Amniotic stem cell (primary cell): ENCODE measurements at places on chromosomes 1 and 21.
A peak's percentile ranks its signal among the peaks of the same experiment; 100 is the strongest.

DNA sequence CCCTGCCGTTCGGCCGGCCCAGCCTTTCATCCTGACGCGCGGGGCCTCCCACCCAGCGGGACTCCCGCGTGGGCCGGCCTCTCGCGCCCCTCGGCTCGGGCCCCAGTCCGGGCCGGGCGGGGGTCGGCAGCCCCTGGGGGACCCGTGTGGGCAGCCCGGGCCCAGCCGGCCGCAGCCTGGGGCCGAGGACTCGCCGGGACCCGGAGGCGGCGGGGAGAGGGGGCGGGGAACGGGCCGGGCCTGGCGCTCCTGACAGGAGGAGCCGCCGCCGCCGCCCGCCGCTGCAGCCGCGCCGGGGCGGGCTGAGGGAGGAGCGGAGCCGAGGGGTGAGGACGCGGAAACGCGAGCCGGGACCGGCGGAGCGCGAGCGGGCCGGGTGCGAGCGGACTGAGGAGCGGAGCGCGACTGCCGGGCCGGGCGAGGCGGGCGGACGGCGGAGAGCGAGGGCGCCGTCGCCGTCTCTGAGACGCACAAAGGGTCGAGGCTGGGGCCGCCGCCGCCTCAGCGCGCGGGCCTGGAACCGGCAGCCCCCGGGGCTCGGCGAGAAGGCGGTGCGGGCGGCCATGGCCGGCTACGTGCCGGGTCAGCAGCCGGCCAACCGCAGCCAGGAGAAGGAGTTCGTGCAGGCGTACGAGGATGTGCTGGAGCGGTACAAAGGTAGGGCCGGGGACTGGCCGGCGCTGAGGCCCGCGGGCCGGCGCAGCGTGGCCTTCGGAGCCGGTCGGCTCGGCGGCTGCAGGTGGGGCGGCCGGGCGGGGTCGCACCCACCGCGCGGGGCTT, 79.1 kb downstream of the NDUFS5 start:
- no peak for DNase-seq

DNA sequence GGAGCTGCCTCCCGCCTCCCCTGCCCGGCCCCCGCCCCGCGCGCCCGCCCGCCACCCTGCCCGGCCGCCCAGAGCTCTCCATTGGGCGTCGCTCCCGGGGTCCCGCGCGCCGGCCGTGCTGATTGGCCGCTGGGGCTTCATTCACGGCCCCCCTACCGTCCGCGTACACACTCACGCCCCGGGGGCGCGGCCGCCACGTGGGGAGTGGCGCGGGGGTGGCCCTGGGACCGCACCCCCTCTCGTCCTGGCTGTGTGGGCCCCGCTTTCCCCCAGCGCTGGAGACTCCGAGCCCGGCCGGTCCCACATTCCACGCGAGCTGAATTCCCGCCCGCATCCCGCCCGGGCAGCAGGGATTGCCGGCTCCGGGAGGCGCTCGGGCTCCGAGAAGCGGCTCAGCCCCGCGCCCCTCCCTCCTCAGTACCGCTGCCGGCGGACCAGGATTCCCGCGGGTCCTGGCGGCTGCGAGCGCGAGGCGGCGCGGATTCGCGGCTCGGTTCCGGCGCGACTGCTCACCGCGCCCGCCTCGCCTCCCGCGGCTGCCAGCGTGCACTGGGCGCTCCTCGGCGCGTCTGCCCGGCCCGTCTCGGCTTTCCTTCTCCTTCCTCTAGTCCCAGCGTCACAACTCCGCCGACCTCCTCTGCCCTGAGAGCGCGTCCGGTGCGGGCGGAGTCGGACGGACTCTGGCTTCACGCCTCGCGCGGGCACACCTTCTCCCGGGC, 450 bp upstream of the POU3F1 start:
- DNase-seq = peak; percentile 76

DNA sequence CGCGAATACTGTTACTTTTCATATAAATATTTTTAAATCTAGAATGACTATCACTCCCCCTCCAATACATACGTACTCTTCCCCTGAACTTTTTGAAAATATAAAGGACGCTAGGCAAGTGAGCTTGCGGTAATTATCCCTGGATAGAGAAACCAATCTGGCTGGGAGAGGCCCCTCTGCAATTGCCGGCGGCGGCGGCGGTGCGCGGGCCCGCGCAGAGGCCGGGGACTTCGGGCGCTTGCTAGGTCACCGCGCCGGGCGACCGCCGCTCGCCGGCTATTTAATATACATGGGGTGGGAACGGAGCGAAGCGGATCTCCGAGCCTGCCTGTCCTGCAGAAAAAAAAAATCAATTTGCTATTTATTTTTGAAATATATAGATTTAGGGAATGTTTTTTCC, 416.3 kb upstream of the ESRRG start:
- DNase-seq = no peak

DNA sequence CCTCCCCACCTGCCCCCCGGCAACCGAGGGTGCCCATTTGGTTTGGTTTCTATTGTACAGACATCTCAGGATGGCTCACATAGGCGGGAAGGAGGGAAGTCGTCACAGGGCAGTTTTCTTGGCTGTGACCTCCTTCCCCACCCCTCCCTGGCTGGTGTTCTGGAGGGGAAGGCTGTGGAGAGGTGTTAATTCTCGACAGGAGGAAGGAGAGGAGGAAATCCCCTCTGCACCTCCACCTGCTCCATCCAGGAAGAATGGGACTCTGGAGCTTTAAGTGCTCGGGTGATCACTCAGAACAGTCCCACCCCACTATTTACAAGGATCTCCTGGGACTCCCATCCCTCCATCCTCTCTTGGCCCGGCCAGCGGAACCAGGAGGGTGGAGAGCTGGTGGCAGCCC, 7.6 kb downstream of the MEX3A start:
- no peak for DNase-seq

DNA sequence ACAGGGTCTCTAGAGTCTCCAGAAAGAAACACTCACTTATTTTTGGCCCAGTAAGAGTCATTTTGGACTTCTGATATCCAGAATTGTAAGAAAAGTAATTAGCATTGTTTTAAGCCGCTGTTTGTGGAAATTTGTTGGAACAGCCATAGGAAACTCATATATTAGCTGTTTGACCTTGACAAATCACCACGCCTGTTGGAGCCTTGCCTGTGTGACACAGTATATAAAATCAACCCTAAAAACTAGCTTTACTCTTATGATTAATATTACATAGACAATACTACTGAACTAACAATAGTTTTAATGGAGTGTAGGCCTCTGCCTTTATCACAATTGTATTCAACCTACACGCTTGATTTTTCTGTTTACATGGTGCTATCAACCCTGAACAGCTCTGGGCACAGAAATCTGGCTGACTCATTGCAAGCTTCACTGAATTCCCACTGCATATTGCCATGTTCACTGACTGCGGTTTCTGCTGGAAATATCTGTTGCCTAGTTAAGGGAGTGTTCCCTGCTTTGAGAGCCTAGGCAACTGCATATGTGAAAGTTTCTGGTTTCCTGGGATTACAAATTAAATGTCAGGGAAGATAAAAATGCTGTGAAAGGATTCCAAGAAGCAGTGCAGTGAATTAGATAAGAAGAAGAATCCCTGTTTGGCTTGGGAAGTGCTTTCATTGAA, 419.5 kb upstream of the DEPDC1 start:
- DNase-seq = peak; percentile 4

GRCh38 chr1:27338751-27339150, 3.1 kb upstream of the SYTL1 start:
- DNase-seq = no peak

- no peak for DNase-seq
Measured at GRCh38 chr1:3530086-3530925, 75.8 kb downstream of the ARHGEF16 start.

DNA sequence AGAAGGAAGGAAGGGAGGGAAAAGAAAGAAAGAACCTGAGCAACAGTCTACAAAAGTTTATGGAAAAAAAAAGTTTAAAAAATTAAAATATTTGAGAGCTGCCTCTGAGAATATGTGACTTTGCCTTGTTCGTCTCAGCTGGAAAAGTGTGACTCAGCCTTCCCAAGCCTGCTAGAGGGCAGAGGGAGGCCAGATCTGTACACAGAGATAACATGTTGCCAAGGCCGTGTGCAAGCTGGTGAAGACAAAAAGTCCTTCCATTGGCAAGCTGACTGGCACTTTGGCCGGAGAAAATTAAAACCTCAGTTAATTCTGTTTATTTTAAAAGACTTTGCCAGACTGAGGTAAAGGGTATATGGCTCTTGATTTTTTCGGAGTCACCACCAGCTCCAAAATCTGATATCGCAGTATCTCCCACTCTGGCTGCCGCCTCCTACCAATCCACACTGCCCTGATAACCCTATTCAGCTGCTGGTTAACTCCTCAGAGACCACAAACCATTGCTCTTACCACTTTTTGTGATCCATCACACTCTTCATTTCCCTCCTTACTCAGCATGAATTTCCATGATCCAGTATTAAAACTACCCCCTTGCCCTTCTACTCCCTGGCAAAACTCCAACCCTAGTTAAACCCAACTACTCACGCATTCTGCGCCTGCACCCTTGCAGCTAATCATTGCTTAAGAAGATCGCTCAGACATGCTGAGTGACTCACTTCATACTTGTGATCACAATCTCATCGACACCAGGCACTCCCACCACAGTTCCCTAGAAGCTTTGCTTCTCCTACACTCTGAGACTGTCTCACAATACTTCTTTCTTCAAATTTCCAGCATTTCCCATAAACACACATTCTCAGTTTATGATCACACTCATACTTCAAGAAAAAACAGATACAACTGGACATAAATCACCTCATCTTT, 5.7 kb upstream of the PPP1R15B start:
- peak; percentile 87 for DNase-seq

DNA sequence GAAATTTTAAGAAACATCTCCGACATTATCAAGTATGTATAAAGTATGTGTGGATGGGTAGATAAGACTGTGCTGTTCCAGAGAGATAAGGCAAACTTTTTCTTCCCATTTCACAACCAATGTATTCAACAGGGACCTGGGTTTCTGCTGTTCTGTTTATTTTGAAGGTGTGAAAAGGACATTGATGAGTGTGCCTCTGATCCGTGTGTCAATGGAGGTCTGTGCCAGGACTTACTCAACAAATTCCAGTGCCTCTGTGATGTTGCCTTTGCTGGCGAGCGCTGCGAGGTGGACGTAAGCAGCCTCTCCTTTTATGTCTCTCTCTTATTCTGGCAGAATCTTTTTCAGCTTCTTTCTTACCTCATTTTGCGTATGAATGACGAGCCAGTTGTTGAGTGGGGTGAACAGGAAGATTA, 174.0 kb downstream of the CRB1 start:
- DNase-seq = no peak

DNA sequence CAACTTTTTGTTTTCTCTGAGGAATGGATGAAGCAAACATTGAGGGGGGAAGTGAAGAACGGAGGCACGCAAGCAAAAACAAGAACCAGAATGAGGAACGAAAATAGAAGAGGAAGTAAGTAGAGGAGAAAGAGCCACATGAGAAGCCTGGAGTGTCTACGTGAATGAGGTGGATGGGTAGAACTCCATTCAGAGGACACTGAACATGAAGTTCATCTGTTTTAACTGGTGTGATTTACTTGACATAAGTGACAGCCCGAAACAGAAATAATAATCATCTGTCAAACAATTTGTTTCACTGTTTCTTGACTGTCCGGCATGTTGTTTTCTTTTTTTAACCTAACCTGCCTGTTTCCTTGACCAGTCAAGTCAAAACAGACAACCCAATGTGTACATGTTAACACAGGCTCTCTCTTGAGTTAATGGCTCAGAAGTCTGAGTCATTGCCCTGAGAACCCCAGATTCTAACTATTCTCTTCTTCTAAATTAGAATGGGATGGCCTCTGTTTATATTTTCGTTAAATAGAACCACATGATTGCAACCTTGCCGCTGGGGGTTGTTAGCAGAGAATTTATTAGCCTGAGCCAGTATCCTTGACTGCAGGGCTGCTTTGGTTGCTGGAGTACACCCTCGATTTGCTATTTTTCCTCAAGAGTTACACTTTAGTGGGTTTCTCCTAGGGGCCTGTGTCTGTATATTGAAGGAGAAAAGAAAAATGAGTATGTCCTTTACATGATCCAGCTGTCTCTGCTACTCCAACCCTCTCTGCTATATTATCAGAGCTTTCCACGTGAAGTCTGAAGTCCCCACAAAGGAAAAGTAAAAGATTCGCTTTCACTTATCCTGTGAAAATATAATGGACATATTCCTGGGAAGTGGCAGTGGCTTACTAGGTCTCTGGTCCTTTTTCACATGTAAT, 151.7 kb downstream of the ZC3H11B start:
- DNase-seq = no peak

DNA sequence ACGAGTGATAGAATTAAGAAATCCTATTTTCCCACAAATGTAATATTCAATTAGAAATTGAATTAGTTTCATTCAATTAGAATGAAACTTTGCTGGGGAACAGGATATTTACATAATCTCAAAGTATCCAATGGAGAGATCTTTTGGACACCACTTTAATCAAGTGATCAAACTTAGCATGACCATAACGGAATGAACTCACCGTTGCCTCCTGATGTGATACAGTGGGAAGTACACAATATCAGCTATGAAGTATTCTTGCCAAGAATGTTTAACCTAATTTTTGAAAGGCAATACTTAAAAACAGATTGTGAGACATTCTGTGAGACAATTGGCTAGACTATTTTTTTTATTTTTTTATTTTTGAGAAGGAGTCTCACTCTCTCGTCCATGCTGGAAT, 16.6 kb downstream of the CDKN2C start:
- no peak for DNase-seq

- DNase-seq = no peak
Measured at GRCh38 chr1:31111290-31111951, 45.9 kb upstream of the PUM1 start.

- no peak for DNase-seq
Measured at GRCh38 chr1:53430261-53430660, 28.9 kb upstream of the DMRTB1 start.

DNA sequence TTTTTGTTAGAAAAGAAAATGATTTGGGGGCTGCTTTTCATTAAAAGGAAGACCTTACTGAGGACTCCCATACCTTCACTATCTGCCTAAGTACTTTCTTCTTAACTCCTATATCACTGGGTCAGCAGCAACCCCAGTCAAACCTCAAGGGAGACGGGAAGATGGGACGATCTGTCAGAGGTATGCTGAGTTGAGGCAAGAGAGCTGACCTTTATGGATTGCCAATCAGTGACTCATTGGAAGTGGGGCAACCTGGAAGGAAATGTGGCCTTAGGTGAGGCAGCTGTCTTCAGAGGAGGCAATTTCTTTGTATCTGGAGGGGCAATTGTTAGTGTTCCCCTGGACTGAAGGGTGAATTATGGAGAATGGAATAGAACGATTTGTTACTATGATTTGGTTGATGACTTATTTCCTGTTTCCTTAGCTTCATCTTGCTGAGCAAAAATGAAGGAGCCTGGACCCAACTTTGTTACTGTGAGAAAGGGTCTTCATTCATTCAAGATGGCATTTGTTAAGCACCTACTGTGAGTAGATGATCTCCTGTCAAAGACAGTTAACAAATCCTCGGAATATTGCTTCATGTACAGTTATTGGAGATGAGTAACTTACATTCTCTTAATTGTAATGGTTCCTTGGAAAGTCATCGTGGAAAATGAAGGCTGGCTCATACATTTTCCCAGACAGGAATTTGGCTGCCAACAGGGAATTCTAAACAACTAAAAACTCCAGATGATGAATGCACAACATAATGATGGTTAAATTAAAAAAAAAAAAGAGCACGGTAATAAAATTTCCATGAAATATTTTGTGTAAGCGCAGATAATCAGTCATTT, 134.7 kb upstream of the KCNJ15 start:
- no peak for DNase-seq
